ENCODE measurements at places on chromosomes 12 and 14.

GRCh38 chr12:72346363-72346944, 74.3 kb downstream of the TRHDE start:
- DNase-seq, result peak; percentile 70

DNA sequence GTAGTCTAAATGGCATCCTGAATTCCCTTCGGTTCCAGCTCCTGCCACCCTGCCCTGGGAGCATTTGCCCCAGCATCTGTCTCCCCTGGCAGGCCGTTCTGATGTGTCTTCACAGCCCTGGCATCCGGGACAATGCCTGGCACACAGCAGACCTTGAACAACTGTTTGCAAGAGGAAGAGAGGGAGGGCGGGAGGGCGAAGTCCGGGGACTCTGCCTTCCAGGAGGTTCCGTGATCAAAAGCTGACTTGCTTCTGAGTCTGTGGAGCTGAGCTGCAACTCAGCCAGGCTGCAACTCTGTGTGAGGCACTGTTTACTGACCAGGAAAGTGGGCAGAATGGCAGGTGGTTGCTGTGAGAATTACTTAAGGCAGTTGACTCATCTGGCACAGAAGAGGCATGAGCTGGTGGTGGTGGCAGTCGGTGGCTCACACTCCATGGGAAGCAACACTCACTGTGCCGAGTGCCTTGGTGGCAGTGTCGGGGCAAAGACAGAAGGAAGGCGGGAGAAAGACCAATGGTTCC, 61.1 kb upstream of the DLK1 start:
- DNase-seq, result peak; percentile 33

DNA sequence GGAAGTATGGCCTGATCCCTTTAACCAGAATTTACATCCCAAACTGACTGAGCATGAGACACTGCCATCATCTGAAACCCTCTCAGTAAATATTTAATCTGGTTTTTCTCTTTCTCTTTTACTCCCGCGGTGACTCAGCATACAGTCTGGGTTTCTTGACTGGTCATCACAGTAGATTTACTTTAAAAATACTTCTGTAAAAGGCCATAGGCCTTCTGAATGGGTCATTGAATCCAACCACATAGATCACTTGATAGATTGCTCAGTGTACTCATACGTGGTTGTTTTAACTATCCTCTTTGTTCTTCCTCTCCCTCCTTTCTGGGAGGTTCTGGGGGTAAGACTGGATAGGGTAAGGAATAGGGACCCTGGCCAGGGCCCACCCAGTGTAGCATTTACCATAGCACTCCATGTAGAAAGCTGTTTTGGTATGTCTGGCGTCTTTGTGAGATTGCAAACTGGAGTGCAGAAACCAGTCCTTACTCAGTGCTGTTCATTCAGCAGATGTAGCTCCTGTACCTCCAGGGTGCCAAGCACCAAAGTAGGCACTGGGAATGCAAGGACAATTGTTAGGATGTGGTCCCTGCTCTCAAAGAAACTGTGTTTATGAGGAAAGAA, 165.7 kb downstream of the SRGAP1 start:
- peak; percentile 80 for DNase-seq

DNA sequence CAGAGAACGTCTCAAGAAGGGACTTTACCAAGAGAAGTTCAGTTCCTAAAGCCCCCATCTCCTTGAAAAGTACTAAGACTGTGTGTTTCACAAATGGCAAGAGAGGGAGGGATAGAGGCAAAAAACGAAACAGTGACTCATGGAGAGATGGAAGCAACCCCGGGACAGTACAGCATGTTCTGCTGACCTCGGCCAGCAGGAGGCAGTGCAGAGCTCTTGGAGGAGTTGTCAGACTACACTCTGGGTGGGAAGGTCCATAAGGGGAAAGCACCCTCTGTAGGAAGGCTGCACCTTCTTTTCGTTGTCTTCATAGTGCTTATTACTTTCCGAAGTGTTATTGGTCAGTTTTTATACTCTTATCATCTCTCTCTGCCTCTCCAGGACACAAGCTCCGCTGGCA, 525.2 kb upstream of the CCDC196 start:
- peak; percentile 46 for DNase-seq

- no peak for DNase-seq
These were observed 96.0 kb upstream of the MAX start for GRCh38 chr14:65198346-65198745.

GRCh38 chr12:30025317-30025716, 241.6 kb upstream of the TMTC1 start:
- no peak for DNase-seq

DNA sequence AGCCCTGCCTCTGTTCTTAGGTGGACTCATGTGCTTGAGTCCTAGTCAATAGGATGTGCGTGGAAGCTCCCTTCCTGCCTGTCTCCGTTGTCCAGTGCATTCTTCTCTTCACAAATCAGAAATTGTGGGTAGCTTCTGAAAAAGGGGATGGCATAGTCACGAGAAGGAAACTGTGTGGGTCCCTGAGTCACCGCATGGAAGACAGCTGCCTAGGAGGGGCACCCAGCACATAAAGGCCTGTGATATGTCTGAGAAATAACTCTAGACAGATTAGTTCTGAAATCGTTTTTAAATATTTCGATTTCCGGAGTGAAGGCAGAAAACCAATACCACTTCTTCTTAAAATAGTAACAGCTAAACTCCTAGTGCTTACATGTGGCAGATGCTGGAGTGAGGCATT, 974.4 kb downstream of the BCL11B start:
- DNase-seq, result no peak
